Thoracic aorta (tissue), 2 donors: ENCODE measurements at places on chromosomes 3 and 15.

DNA sequence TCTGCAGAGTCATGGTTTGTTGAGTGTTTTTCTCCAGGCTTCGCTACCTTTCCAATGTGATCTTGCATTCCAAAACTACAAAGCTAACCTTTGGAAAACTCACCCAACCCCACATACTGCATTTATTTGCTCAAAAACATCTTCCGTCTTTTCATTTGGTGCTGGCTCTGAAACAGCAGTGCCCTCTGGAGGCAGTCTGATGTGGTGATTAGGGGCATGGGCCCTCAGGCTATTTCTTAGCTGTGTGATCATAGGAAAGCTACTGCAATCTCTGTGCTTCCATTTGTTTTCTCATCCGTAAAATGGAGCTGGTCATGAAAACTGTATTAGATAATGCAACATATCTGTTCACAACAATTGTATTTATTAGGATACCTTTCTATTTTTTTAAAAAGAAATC, 47.0 kb downstream of the MTHFS start:
- DNase-seq: no peak

GRCh38 chr3:71235846-71236245, 347.7 kb downstream of the FOXP1 start:
- DNase-seq: no peak

DNA sequence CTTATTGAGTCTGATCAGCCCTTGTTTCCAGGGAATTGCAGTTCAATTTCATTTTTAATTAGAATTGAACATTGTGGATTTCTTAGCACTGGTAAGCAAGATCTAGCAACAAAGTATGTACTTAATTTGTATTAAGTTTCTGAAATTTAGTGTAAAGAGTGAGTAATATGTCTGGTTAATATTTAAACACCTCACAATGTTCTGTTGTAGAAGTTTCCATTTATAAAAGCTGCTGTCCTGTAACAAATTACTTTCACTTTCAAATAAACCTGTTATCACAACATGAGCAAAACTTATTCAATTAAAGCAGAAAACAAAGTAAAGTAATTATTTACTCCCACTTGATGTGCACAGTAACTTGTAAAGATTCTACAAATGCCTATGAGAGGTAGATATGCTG, 448.5 kb downstream of the NAALADL2 start:
- DNase-seq: no peak

GRCh38 chr3:144407335-144407734, 435.7 kb downstream of the DIPK2A start:
- no peak for DNase-seq

DNA sequence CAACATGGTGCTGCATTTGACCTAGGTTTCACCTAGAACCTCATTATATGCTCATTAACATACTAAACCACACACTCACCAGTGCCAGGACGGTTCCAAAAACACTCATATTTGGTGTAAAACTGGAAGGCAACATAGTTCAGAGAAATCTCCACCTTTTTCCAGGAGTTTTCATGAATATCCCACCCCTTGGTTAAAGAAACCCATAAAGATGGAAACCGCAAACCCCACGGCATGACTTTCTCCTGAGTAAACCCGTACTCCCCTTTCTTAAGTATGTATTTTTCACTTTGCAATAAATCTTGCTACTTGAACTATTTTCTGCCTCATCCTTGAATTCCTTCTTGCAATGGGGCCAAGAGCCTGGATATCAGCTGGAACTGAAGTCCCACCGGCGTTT, 379.3 kb downstream of the MAGI1 start:
- DNase-seq: no peak

GRCh38 chr3:101531473-101532086, 18.6 kb upstream of the SENP7 start:
- no peak for DNase-seq

GRCh38 chr15:58423831-58424608, 7.8 kb upstream of the LIPC start:
- DNase-seq: no peak

- DNase-seq: no peak
Measured at GRCh38 chr3:160183345-160184076, 41.7 kb upstream of the C3orf80 start.
